Stimulated activated CD4-positive, alpha-beta T cell treated with anti-CD3 and anti-CD28 coated beads, Interleukin-1b, Interleukin-23, amount 100 ng/mL, for 1 hour (primary cell): ENCODE measurements at places on chromosomes 4 and X.

DNA sequence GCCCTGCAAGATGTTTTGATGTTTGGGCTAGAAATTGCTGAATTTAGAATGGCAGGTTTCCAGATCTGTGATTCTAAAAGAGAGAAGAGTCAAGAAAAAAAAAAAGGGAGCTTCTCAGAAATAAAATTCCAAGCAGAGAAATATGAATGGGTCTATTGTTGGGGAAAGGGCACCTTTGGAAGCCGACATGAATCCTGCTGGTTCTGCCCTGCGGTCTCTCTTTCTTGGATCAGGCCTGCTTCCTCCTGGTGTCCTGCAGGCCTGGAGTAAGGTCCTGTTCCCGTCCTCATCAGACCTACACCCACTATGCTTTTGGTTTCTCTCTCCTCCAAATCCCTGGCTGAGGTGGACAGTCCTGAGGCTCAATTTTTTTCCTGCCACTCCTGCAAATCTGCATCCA lies 109.8 kb upstream of the TRIM2 start:
- no peak for DNase-seq

DNA sequence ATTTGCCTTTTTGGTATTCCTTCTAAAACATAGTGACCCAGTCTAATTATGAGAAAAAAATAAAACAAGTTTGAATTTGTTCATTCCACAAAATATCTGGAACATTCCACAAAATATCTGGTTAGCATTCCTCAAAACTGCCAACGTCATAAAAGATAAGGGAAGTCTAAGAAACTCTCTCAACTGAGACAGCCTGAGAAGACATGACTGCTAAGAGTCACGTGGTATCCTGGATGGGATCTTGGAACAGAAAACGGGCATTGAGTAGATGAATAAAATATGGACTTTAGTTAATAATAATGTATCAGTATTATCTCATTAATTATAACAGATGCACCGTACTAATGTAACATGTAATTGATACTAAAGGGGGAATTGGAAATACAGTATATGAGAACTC lies 280.9 kb downstream of the ARAP2 start:
- DNase-seq, result no peak

GRCh38 chr4:111512081-111512783 lies 633.0 kb upstream of the FAM241A start:
- DNase-seq, result no peak

DNA sequence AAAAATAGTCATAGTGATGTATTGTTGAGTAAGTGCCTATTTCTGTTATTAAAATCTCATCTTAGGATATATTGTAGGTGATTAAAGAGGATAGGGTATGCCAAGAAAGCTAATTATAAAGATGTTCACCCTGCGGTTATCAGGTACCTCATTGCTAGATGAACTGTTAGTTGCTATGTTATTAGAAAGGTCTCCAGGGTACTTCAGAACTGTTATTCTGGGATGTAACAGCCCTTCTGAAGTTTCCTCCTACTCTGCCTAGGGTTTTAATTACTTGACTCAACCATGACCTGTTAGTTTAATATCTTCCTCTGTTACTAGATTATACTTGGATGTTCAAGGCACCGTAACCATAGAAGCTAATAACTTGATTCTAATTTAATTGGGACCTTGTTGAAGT lies 15.4 kb downstream of the TMPRSS11E start:
- no peak for DNase-seq

DNA sequence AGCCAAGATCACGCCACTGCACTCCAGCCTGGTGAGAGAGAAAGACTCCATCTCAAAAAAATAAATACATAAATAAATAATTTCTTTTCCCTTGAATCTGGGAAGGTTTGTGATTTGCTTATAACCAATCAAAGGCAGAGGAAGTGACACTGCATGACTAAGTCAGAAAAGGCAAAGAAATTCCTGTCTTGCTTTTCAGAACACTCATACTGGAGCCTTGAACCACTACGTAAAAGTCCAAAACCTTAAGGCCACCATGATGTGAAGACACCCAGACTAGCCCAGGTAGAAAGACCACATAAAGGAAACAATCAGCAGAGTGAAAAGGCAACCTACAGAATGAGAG lies 36.6 kb downstream of the TMEM156 start:
- no peak for DNase-seq

DNA sequence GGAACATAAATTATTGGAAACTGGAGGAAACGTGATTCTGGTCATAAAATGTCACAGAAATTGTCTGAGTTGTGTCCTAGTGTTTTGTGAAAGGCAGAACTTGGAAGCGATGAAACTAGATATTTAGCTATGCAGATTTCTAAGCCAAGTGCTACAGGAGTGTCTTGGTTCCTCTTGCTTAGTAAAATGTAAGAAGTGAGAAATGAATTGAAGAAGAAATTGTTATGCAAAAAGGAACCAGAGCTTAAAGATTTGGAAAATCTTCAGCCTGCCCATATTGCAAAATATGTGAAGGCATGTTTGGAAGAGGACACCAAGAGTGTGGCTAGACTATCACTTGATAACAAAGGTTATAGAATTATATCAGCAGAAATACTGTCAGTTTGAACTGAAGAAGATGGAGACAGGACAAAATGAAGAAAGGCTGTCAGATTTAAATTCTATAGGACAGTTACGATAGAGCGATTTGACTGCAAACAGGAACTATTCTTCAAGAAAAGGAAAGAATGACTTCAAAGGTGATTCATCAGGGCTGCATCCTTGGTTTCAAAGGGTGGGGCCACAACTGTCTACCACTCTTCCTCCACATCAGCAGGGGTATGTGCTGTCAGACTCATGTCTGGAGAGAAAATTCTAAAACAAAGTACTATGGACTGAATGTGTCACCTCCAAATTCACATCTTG lies 9.4 kb upstream of the CDS1 start:
- DNase-seq, result no peak

DNA sequence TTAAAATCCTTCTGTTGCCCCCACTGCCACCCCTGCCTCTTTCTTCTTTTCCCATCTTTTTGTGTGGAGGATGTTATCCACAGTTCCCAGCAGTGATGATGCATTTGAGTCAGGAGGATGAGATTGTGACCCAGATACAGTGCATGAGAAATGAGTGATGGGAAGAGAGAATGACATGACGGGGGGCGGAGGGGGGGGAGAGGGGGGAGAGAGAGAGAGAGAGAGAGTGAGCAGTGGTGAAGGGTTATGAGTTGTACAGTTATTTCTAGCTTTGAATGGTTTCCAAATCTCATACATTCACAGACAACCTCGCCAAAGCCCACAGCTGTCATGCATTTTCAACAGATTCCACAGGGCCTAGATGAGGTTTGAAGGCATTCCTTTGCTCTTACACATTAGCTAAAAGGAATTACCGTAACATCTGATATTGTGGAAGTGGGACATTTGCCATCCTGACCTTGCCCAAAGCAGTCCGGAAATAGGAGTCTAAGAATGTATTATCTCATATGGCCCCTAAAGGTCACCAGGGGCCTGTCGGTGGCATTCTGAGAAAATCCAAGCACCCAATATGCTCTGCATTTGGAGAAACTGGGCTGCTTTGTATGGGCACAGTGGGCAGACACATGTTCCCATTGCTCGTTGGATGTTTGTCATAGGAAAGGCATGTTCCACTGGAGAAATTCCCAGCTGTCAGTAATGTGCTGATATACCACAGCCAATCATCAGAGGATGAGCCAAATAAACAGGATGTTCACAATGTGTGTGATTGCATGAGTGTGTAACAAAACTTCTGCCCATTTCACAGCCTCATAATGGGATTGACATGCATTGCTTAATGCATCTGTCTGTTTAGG lies 435.8 kb downstream of the SPRY1 start:
- no peak for DNase-seq

GRCh38 chr4:25621027-25621930 lies 34.4 kb upstream of the SLC34A2 start:
- DNase-seq, result no peak

DNA sequence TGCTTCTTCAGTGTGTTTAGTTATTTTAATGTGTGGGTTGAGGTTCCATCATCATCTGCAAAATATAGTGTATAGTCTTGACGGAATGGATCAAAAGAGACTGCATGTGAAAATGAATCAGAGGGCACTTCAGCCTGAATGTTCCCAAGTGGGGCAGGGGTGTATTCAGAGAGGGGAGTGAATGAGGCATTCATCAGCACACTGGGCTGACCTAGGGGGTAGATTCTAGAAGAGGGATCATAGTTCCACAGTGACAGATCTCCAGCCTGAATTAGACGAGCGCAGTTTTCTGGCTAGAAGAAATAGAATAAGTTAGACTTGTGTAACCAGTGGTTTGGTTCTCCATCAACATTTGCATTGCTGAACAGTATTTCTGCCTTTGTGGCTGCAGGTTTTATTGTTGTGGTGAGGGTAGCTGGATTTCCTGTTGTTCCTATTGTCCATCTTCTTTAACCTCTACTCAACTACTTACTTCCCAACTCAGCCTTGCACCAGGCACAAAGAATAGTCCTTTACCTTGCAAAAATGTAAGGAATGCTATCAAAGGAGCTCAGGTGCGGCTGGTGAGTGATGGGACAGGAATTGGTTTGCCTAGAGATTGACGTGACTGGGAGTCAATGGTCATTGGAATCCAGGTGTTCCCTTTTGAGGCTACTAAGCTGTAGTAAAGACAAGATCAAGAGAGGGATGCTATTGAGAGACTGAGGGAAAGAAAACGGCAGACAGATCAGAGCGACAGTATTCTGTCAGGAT lies 50.9 kb downstream of the NAP1L5 start:
- no peak for DNase-seq

- DNase-seq, result no peak
Measured at GRCh38 chr4:86927843-86928395, 6.9 kb upstream of the AFF1 start.

- no peak for DNase-seq
Measured at GRCh38 chrX:119008110-119008744, 33.8 kb downstream of the LONRF3 start.

GRCh38 chrX:80139564-80139963 lies 125.0 kb downstream of the TBX22 start:
- no peak for DNase-seq

- DNase-seq, result no peak
Measured at GRCh38 chrX:13373431-13374187, 53.8 kb upstream of the ATXN3L start.

GRCh38 chr4:137994853-137995252 lies 247.3 kb downstream of the SLC7A11 start:
- DNase-seq, result no peak

GRCh38 chr4:174996079-174996478 lies 77.9 kb downstream of the ADAM29 start:
- DNase-seq, result no peak

- no peak for DNase-seq
Measured at GRCh38 chr4:139767168-139767567, 101.5 kb downstream of the MGST2 start.

GRCh38 chr4:95059663-95060062 lies 301.9 kb downstream of the BMPR1B start:
- DNase-seq, result no peak

DNA sequence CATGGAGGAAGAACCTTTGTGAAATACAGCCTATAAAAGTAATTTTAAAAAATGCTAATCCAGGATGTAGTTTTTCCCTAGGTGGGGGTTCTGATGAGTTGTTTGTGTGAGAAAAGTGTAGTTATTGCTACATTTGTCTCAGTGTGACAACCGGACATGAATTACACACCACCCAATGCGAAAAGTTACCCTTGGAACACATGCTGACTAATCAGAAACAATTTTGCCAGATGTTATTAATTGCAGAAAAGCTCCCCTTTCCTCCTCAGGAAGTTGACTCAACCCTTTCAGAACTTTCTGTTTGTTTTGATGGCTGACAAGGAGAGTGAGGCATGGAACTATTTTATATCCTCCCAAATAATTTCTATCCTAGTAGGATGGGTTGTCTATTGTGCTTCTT lies 38.1 kb upstream of the EDA2R start:
- DNase-seq, result no peak

DNA sequence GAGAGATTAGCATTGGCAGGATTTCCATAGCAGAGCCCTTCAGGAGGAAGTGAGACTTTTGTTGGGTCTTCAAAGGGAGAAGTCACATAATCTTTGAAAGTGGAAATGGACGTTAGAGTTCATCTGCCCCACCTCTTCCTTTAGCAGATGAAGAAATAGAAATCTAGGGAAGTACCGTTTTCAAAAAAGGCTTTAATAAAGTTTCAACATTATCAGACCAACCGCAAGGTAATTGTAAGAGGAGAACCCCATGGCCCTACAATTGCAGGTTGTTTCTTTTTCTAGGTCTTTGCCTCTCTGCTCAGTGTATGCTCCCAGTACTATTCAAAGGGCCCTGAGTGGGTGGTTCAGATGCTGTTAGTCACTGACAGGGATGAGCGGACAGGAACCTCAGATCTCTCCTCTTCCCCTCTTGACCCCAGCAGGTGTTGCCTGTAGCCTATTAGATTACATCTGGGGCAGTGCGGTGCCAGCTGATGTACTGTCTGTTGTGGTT lies 48.6 kb upstream of the AP1S2 start:
- no peak for DNase-seq

DNA sequence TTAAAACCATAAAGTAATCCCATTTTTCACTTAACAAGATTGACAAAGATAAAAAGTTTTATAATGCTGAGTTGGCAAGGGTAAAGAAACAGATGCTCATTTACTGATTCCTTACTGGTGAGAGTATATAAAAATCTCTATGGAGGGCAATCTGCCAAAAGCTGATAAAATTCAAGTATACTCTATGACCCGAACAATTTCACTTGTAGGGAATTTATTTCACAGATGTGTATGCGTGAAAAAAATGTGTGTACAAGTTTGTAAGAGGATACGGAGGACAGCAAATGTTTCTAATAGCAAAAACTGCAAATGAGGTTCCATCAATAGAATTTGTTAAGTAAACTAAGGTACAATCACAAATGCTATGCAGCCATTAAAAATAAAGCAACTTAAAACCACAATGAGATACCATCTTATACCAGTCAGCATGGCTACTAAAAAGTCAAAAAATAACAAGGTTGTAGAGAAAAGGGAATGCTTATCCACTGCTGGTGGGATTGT lies 23.4 kb downstream of the DHX15 start:
- no peak for DNase-seq

DNA sequence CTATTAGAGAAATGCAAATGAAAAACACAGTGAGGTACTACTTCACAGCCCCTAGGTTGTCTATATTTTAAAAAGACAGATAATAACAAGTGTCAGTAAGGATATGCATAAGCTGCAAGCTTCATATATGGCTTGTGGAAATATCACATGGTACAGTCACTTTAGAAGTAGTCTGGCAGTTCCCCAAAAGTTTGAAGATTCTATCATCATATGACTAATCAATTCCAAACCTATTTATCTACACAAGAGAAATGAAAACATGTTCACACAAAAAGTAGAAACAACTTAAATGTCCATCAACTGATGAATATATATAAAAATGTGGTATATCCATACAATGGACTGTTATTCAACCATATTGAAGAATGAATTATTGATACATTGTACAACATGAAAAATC lies 185.8 kb upstream of the STK26 start:
- no peak for DNase-seq

DNA sequence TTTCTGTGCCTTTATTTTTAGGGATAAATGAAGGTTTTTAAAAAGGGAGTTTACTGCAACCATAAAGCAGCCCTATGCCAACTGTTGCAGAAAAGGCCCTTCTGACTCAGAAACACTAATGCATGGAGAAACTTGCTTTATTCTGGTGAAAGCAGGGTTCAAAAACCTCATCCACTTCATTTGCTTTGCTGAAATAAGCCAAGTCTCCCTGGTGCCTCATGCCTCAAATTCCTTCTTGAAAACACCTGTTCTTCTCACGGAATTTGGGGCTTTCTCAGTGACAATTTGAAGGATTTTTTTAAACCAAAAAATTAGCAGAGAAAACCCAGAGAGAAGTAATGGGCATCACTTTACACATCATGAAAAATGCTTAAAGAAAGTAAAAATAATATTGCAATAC lies 349.0 kb downstream of the PCDH7 start:
- DNase-seq, result no peak
